Bronchial smooth muscle cell (primary cell): ENCODE measurements at places on chromosomes 5 and 9. TPM values are rescaled to one million over a fixed set of nuclear protein-coding genes. Genes with fewer than 3 reads are reported as not detected.

Gene CEP78
- total RNA-seq = 3.4 and 5.4 TPM in 2 replicates

Gene CAVIN4
- 0.79 and 1.6 TPM in 2 replicates for total RNA-seq

Gene SLC35D2
- 13.1 and 18.0 TPM in 2 replicates for total RNA-seq

Gene CAMK4
- 3.5 and 8.2 TPM in 2 replicates for total RNA-seq

Gene PIP5KL1
- 3.5 and 4.3 TPM in 2 replicates for total RNA-seq

Gene DEPDC1B
- 1.0 and 1.1 TPM in 2 replicates for total RNA-seq

Gene HOMER1
- 6.0 and 11.5 TPM in 2 replicates for total RNA-seq

Gene ECM2
- total RNA-seq = 3.6 and 7.2 TPM in 2 replicates

Gene MORN5
- total RNA-seq = 0.60 TPM in 1 of 2 replicates, not detected in the other

Gene EIF4E1B
- 0.26 TPM in 1 of 2 replicates, not detected in the other for total RNA-seq

Gene PCDHA12
- total RNA-seq = under 0.01 TPM in 2 replicates

Gene PBX3
- total RNA-seq = 105 and 190 TPM in 2 replicates

Gene AHRR
- total RNA-seq = 23.8 and 29.2 TPM in 2 replicates

Gene C1QTNF2
- total RNA-seq = 0.32 and 0.86 TPM in 2 replicates

Gene RLN2
- not detected in 2 replicates for total RNA-seq

Gene TMEM161B
- 11.2 and 11.5 TPM in 2 replicates for total RNA-seq

Gene SLC6A7
- total RNA-seq = not detected in 2 replicates

Gene CD72
- 1.3 and 1.9 TPM in 2 replicates for total RNA-seq

Gene SPACA9
- 2.7 and 4.9 TPM in 2 replicates for total RNA-seq
